ENCODE measurements at places on chromosomes 12 and 14. TPM values are rescaled to one million over a fixed set of nuclear protein-coding genes. Genes with fewer than 3 reads are reported as not detected.

GRCh38 chr12:6266541-6266966, 43.9 kb upstream of the PLEKHG6 start:
- ATAC-seq = no peak

DNA sequence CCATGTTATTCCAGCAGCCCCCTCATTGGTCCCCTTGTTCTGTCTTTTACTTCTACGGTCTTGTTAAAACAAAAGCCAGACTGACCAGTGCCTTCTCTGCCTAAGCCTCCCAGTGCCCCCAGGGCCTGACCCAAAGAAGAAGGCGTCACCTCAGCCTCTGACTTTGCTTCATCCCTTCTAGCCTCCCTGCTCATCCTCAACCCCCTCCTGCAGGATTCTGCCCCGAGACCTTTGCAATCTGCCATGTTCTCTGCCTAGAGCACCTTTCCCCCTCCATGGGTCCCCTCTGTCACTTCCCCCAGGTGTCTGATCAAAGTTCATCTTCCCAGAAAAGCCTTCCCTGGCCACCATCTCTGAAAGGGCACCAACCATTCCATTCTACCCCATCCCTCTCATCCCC, 7.9 kb upstream of the RBM19 start:
- ATAC-seq = no peak

DNA sequence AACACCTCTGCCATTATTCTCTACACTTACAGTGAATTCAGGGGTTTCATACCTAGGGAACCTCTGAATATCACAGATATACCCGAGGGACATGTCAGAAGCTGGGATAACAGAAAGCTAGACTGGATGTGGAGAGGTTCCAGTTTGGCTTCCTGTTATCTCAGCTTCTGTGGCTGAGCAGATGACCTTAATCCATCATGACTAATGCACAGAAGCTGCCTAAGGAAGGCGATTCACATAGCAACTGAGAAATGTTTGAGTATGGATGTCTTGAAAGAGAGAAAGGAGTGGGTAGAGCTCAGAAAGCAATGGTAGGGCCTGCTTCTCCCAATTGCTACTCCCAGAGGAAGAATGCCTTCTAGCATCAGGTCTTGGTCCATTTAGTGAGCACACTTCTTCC, 187.6 kb downstream of the RMST start:
- peak; percentile 37 for ATAC-seq

GRCh38 chr14:50835280-50835679, 4.3 kb upstream of the NIN start:
- ATAC-seq = no peak

DNA sequence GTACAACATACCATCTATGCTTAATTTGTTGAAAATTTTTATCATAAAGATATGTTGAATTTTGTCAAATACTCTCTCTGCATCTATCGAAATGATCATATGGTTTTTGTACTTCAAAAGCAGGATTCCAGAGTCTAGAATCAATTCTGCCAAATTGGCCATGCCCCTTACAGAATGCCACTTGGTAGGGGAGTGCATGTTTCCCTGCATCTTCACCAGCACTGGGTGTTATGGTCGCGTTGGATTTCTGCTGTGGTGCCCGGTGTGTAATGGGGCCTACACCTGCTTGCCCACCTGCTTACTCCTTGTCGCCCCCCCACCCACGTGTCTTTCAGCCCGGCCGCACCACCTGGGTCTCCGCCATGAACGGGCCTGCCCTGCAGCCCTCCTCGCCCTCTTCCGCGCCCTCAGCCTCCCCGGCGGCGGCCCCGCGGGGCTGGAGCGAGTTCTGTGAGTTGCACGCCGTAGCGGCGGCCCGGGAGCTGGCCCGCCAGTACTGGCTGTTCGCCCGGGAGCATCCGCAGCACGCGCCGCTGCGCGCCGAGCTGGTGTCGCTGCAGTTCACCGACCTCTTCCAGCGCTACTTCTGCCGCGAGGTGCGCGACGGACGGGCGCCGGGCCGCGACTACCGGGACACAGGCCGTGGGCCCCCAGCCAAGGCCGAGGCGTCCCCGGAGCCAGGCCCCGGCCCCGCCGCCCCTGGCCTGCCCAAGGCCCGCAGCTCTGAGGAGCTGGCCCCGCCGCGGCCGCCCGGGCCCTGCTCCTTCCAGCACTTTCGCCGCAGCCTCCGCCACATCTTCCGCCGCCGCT, 12.3 kb downstream of the SH2B3 start:
- ATAC-seq = no peak

DNA sequence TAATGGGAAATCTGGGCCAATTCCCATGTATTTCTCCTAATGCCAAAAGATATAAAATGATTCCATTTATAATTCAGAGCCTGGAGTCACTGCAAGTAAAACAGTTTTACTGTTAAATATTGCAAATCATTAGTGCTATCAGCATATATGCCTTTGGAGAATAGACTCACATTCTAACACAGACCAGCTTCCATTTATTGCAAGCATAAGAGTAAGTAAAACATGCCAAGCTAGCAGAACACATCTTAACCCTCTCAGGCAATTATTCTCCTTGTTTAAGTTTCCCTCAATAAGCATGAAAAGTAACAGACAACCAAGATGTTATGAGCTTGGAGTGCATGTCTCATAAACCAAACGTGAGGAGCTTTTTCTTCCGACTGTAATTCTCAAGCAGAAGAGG, 173.9 kb upstream of the GRIP1 start:
- no peak for ATAC-seq

DNA sequence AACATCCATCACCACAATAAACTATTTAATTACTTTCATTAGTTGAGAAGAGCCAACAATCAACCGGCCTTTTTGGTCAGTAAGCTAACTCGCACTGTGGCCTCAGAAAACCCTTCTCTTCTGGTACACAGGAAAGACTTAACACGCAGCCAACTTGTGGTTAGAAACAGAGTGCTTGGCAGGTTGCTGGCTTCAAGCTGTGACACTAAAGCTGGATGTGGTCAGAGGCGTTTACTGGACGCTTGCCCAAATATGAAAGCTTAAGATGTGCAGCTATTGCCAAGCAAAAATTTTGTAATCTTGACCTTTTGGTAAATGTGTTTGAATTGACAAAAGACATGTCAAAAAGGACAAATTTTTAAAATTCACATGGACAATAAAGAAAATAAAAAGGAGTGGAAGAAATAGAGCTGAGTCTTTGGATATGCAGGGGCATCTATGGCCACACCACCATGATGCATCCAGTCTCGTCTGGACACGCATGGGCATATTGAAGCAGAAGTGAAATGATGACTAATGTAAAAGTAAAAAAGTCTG, 2.6 kb upstream of the KLRK1 start:
- ATAC-seq = peak; percentile 77

GRCh38 chr14:55440385-55440784, at the start of gene TBPL2:
TSS of gene TBPL2 (minus strand) at chr14:55440616. CDS start at chr14:55440449, 167 bp downstream.
- peak; percentile 37 for ATAC-seq

DNA sequence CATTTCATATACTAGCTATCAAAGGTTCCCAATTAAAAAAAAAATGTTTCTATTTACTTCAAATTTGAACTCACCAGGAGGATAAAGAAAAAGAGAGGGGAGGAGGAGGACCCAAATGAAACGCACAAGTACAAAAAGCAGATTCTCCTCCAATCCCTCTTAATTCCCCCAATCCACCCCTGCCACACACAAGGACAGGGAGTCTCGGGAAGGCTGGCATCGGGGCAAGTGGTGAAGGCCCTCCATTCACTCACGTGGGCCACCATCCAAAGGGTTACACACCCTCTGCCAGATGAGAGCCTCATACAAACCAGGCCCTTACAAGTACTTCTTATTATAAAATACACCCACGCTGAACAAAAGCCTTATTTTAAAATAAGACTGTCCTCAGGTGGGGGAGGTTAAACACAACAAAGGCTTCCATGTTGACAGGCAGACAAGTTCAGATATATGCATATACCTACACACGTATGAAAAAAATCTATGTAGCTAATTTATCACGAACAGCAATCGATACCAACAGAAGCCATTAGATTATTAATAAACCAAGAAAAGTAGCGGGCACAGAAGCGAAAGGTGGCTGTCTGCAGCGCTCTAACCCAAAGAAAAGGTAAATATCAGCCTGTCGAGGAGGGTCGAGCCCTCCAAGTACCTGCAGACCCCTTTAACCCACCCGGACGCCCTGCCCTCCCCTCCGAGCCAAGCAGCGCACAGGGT, 1.5 kb downstream of the ATP2B1 start:
- no peak for ATAC-seq

DNA sequence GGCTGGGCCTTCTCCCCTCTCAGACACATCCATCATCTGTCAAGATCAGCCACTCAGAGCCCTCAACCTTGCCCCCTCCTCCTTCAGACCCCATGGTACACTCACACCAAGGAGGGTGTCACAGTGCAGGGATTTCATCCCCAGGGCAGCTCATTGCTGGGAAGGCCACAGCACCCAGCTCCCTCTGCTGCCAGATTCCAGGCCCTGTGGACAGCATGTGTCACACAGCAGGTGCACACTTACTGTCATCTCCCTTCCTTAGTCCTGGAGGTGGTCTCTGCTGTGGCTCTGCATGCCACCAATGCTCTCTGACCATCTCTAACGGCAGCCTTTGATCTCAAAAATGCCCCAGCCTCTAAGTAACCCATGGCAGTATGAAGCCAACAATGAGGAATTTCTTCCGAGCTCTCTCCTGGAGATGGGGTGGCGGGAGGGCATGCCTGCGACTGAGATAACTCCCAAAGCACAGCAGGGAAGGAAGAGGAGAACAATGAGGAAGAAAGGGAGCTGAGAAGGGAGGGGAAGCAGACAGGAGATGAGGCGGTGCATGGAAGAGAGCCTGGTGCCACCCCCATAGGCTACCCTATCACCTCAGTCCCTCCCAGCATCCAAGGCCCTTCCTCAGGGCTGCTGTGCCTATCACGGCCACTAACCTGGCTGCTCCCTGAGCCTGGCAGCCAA, 101.0 kb downstream of the SINHCAF start:
- ATAC-seq = no peak

- peak; percentile 35 for ATAC-seq
Measured at GRCh38 chr12:105474672-105475071, 144.2 kb downstream of the C12orf75 start.

DNA sequence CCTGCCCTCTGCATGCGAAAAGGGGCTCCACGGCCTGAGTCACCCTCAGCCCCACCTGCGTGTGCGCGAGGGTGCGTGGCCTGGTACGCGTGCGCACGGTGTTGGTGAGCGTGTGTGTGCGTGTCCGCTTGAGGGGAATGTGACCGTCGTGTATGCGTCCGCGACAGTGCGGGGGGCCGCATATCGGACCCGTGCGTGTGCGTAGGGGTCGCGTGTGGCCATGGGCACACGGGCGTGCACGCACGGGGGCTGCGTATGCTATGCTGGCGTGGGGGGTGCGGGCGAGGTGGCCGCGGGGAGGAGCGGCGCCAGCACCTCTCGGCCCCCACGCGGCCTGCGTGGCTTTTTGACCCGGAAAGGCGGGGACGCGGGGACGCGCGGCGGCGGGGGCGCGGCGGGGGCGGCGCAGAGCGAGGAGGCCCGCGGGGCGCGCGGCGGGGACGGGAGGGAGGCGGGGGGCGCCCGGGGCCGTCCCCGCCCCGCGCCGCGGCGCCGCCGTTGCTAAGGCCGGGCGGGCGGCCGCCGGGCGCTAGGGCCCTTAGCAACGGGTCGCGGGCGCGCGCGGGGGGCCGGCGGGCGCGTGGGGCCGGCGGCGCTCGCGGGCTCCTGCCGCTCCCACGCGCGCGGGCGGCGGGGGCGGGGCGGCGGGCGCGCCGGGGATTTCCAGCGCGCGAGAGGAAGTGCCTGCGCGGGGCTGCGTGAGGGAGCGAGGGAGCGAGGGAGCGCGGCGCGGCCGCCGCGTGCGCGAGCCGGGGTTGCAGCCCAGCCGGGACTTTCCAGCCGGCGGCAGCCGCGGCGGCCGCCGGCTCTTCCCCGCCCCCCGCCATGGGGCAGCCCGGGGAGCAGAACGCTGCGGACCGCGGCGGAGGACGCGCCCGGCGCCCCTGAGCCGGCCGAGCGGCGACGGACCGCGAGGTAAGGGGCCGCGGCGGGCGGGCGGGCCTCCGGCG, at the start of gene TRAF3:
TRAF3 (plus strand) TSS at position 689 of the 950 bp plus-strand sequence. CDS start 92,753 bp downstream, outside the sequence.
- ATAC-seq = peak; percentile 44

DNA sequence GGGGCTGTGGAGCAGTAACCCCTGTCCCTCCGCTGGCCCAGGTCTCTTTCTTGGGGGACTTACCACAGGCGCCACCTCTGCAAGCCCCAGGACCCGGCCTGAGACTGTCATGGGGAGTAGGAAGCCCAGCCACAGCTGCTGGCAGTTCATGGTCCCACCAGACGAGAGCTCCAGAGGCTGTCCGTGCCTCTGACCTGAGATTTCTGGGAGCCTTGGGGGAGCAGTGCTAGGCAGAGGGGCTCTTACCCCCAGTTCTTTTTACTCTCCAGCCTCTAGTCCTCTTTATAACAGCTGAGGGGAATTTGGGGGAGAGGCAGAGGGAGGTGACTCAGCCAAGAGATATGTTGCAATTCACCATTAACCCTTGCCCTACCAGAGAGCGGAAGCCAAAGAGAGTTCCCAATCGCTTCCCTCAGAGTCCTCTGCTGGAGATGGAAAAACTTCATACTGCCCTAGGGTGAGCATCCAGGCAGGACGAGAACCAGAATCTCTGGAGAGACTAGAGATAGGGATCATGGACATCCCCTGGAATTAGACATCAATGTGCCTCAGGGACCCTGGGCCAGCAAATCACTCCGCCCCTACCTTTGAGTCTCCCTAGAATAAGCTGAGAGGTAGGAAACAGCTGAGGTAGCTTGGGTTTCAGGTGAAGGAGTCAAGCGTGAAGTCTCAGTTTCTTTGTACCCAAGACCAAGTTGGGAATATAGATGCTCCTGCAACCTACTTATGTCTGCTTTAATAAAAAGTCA, at the start of gene MMP19:
MMP19 (minus strand) TSS at position 256 of the 749 bp plus-strand sequence; CDS start at position 150, 106 bp downstream.
- ATAC-seq = peak; percentile 67

GRCh38 chr14:36451310-36452065, 68.5 kb downstream of the NKX2-1 start:
- ATAC-seq = no peak

DNA sequence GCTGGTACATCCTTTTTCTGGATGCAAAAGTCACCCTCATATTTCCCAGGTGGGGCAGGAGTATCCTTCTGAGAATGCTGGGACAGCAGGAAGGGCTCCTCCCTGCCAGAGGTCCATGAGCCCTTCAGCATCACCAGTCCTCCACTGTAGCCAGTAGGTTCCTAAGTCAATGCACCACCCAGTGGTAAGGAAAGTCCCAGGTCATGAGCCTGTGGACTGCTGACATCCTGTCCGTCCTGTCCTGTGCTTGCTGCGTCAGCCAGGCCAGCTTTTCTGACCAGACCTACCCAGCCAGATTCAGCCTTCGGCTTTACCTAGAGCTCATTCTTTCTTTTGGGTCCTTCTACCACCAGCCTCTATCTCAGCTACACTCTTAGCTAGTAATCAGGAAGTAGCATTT, 23.0 kb upstream of the ACTN1 start:
- ATAC-seq = peak; percentile 76

DENND5B gene
- 0.60 TPM for total RNA-seq

KRT83 gene
- not detected for total RNA-seq

PLEKHH1 gene
- 4.5 TPM for total RNA-seq

CHMP4A gene
- 49.0 TPM for total RNA-seq

TAS2R7 gene
- total RNA-seq = not detected

SCARB1 gene
- total RNA-seq = 10.2 TPM

Data from esophagus mucosa (tissue), 1 donor.